PC-3 (cell line): ENCODE measurements at places on chromosomes 1 and 21. TPM values are rescaled to one million over a fixed set of nuclear protein-coding genes. Genes with fewer than 3 reads are reported as not detected.

Gene KRTAP19-1
- not detected in 2 replicates for total RNA-seq

Gene CALML6
- total RNA-seq: 1.7 and 3.0 TPM in 2 replicates

Gene EVA1C
- total RNA-seq: 16.1 and 17.5 TPM in 2 replicates

Gene RGS2
- total RNA-seq: 114 and 163 TPM in 2 replicates

Gene FCRLB
- total RNA-seq: 10.2 and 12.7 TPM in 2 replicates

Gene MNDA
- total RNA-seq: not detected in 2 replicates

Gene CDC20
- 312 and 349 TPM in 2 replicates for total RNA-seq

Gene TNFRSF14
- 21.1 and 25.5 TPM in 2 replicates for total RNA-seq

Gene LEMD1
- total RNA-seq: 4.0 TPM in 1 of 2 replicates, not detected in the other

Gene EPHA10
- 1.8 and 3.5 TPM in 2 replicates for total RNA-seq

Gene DRAXIN
- 0.07 TPM in 1 of 2 replicates, not detected in the other for total RNA-seq

Gene MPZ
- 0.18 TPM in 1 of 2 replicates, not detected in the other for total RNA-seq

Gene CR1
- not detected in 2 replicates for total RNA-seq

Gene MROH9
- total RNA-seq: not detected in 2 replicates

Gene GREM2
- not detected in 2 replicates for total RNA-seq

Gene C1orf105
- total RNA-seq: not detected in 2 replicates

Gene RASSF5
- 15.5 and 16.0 TPM in 2 replicates for total RNA-seq

Gene NPR1
- 0.46 and 0.84 TPM in 2 replicates for total RNA-seq

Gene DMRTA2
- not detected in 2 replicates for total RNA-seq

Gene CTSS
- total RNA-seq: 0.46 TPM in 1 of 2 replicates, not detected in the other

Gene POMGNT1
- total RNA-seq: 84.8 and 92.5 TPM in 2 replicates

Gene MPL
- 0.35 TPM in 1 of 2 replicates, not detected in the other for total RNA-seq

Gene LSM10
- 19.2 and 35.2 TPM in 2 replicates for total RNA-seq

Gene OR6K3
- total RNA-seq: not detected in 2 replicates

Gene FCAMR
- total RNA-seq: not detected in 2 replicates

Gene TMEM63A
- total RNA-seq: 47.5 and 59.3 TPM in 2 replicates
